GM04504 (cell line): ENCODE measurements at places on chromosomes 13 and 19.

- DNase-seq = no peak
Measured at GRCh38 chr19:292951-293350, 1.7 kb upstream of the PLPP2 start.

GRCh38 chr19:46515879-46516350 is 20.2 kb upstream of the PNMA8B start:
- DNase-seq = no peak

GRCh38 chr13:90995614-90996013 is 351.9 kb upstream of the MIR17HG start:
- no peak for DNase-seq

GRCh38 chr13:71304861-71305260 is 562.1 kb downstream of the DACH1 start:
- no peak for DNase-seq

DNA sequence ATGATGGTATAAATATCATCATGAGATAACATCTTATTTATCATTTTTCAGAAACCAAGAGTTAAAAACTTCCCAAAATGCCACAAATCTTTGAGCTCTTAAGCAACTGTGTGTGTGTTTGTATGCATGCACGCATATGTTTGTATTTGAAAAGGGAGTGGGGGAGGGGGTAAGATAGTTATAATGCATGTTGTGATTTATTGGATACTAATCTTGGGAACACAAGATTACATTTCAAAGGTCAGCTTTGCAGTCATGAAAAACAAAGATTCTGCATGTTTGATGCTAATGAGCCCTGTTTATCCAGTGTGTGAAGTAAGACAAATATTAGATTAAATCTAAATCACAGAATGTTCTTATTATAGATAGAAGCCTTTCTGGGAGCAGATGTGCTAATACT is 355.9 kb downstream of the DCT start:
- DNase-seq = no peak
